Large intestine (tissue), 12 donors: ENCODE measurements at places on chromosomes 5 and 9. TPM values are rescaled to one million over a fixed set of nuclear protein-coding genes. Genes with fewer than 3 reads are reported as not detected.

TRIM36 gene
- polyA plus RNA-seq: 2.6 TPM

PCDHGC3 gene
- 30.4 TPM for polyA plus RNA-seq

FOXB2 gene
- polyA plus RNA-seq: not detected

DNA sequence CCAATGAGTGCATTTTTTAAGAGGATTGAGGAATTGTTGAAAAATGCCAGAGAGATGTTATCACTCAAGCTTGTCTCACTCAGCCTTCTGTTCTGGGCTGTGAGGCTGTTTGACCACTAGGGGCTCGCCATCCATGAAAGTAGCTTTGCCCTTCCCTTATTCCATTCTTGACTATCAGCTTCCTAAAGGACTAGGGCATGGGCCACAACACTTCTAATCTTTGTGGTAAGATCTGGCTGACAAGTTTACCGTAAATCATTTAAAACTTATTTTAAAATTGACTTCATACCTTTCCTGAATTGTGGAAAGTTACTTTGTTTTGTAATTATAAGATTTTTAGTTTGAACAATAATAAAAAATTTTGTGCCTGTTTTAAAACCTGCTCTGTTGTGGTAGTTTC lies 49.5 kb downstream of the TJP2 start:
- peak; percentile 14 for DNase-seq

- DNase-seq: no peak
Observed at GRCh38 chr9:71355884-71356283, 234.5 kb upstream of the TRPM3 start.

GRCh38 chr9:130472184-130472705 lies 27.5 kb downstream of the ASS1 start:
- DNase-seq: no peak

- no peak for DNase-seq
Observed at GRCh38 chr5:154698763-154699162, 56.4 kb upstream of the LARP1 start.

SLC27A6 gene
- polyA plus RNA-seq: 3.3 TPM

GRCh38 chr5:53779541-53779981 lies 219.1 kb downstream of the NDUFS4 start:
- DNase-seq: no peak
